Activated T-cell treated with anti-CD3 and anti-CD28 coated beads for 1 hour (primary cell): ENCODE measurements at places on chromosomes 7 and 10.
A peak's percentile ranks its signal among the peaks of the same experiment; 100 is the strongest.

GRCh38 chr7:2202901-2203765 lies 29.6 kb downstream of the MAD1L1 start:
- DNase-seq: no peak

DNA sequence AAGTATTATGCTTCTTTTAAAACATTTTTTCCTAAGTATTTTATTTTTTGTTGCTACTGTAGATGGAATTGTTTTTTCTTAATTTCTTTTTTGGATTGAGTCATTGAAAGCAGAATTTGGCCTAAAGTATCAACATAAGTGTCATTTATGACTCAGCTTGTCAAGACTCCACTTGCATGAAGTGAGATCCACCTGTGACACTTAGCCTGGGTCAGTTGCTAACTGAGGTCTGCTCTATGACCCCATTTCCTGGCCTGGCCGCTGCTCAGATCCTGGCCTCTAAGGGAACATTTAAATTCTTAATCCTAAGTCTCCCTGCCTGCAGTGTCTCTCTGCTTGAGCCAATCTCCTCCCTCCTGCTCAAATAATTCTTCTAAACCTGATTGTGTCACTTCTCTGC lies 35.5 kb downstream of the TMEM270 start:
- no peak for DNase-seq

- DNase-seq: peak; percentile 69
Measured at GRCh38 chr7:66413379-66414114, 208.4 kb downstream of the TPST1 start.

DNA sequence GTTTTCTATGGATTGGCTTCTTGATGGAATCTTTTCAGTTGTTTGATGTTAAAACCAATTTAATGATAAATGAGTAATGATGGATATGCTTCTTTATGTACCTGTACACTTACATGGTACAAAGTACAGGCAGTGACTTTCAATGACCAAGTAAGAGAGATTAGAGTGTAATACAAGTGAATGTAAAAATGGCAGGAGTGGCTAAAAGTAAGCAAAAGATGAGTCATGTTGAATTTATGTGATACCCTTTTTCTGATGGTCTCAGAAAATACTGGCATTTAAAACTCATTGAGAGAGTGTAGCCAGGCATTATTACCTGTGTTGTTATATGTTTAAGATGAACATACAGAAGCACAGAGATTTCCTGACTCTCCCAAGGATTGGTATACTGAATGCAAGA lies 97.1 kb downstream of the GPR85 start:
- DNase-seq: no peak

DNA sequence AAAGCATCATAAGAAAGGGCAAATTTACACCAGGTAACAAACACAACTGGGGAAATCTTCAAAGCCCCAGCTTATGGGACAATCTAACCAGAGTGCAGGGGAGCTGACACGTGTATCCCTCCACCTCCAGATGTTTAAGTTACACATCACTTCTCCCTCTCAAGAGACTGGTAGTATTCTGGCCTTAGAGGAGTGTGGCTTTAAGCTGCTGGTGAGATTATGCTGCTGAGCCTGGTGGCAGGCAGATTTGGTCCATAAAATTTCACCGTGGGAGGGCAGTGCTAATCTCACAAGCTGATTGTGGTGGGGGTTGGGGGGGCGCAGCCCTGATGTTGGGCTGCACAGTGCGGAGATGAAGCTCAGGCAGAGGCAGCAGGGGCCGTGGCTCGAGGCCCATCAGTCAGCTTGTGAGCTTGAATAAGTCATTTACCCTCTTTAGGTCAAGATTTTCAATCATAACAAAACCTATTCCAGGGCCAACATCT lies 431.0 kb upstream of the GALNT17 start:
- no peak for DNase-seq

GRCh38 chr10:14296065-14296709 lies 34.5 kb downstream of the FRMD4A start:
- no peak for DNase-seq

- DNase-seq: no peak
Measured at GRCh38 chr7:118836933-118837332, 612.4 kb downstream of the ANKRD7 start.

DNA sequence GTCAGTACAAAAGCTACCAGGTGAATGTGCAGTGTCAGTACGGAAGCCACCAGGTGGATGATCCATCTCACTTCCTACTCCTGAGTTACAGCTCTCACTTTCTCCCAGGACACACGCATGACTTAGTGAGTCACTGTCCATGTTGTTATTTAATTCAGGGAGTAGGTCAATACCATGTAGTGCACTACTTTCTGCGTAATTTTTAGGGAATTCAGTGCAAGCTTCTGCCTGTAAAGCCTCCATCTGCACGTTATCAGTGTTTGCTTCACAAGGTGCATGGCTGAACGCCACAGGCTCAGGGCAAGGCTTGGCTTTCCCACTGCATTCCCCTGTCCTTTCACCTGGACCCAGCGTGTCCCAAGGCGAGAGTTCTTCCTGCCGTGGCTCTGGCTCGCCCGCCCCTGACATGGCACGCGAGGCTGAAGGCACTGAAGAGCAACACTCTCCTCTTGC lies 59.5 kb downstream of the LARP4B start:
- DNase-seq: no peak

DNA sequence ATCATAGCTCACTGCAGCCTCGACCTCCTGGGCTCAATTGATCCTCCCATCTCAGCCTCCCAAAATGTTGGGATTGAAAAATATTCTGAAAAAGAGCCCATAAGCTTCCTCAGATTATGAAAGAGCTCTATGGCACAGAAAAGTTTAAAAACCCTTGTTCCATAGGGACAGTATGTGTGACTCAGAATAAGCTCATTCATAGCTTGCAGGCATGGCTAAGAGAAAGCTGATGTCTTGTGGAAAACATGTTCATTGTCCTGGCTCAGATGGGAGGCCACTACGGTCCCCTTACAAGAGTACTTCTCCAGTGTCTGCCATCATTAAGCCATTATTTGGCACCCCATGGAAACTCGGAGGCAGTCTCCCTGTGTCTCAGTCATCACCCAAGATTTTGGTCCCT lies 64.0 kb downstream of the CCDC3 start:
- DNase-seq: no peak

DNA sequence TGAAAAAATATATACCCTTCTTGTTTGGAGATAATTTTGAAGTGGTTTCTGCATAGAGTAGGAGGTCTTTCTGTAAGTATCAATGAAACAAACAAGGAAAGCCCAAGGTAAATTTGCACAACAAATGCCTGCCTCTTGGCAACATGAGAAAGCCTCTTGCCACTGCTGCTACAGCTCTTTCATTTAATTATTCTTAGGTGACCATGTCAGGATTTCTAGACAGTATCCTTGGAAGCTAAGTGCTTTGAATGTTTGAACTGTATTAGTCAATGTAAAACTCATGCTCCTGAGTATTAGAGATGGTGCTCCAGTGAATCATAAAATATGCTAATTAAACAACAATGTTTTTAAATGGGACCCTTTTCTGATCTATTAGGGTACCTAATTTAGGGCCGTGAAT lies 81.2 kb upstream of the ITGB1 start:
- no peak for DNase-seq
